RWPE2 (cell line): ENCODE measurements at places on chromosomes 4 and X.

DNA sequence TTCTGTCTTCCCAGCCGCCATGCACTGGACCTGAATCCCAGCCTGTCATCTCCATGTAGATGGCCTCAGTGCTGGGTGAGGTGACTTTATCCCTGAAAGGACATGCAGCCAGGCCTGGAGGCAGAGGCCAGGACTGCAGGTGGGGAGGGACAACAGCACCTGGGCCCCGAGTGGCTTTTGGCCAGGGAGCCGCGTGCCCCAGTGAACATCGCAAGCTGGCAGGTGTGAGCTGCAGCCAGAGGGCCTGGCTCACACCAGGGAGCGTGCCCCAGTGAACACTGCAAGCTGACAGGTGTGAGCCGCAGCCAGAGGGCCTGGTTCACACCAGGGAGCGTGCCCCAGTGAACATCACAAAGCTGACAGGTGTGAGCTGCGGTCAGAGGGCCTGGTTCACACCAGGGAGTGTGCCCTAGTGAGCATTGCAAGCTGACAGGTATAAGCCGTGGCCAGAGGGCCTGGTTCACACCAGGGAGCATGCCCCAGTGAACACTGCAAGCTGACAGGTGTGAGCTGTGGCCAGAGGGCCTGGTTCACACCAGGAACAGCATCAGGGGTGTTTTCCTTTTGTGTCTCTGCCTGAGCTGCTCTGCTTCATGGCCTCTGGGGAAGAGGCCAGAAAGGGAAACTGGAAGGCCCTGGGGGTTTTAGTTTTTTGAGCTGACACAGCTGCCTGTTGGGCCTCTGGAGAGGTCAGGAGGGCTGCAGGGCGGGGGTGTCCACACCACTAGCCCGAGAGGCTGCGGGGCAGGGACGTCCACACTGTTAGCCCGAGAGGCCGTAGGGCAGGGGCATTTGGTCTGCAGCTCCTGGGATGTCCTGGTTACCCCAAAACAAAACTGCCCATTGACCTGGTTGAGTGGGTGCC, 22.7 kb upstream of the PSAPL1 start:
- DNase-seq: no peak

- DNase-seq: no peak
These were observed 37.2 kb upstream of the TMEM131L start for GRCh38 chr4:153428941-153429475.

DNA sequence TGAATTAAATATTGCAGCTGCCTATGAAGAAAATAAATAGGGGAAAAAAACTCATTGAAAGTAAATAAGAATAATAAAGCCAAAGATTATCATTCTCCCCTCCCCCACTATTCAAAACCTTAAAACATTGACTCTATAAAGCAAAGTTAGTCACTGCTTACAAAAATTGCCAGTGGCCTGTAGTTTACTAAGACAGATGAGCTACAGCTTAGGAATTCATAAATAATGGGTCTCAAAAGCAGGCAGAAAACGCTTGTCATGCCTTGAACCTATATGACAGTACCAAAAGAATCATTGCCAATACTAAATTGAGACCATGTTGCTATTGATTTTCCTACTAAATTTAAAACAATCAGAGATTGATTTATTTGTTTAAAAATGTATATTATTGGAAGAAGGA, 78.9 kb downstream of the SLC10A7 start:
- DNase-seq: no peak

GRCh38 chrX:526295-527224, 104.0 kb upstream of the SHOX start:
- no peak for DNase-seq

- no peak for DNase-seq
These were observed 25.8 kb downstream of the CRMP1 start for GRCh38 chr4:5866841-5867813.

DNA sequence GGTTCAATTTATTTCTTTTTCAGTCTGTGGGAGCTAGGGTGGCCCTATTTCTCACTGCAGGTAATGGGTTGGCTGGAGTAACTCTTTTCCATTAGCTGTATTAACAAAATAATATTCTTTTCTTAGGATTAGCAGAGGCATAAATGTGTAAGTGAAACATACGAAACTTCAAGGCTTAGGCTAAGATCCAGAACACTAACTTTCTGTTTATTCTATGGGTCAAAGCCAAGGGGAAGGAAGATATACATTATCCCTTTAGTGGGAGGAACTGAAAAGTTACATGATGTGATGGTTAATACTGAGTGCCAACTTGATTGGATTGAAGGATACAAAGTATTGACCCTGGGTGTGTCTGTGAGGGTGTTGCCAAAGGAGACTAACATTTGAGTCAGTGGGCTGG, 66.4 kb downstream of the DCAF8L2 start:
- DNase-seq: no peak

GRCh38 chrX:129606918-129607317, 47.8 kb downstream of the APLN start:
- DNase-seq: no peak

DNA sequence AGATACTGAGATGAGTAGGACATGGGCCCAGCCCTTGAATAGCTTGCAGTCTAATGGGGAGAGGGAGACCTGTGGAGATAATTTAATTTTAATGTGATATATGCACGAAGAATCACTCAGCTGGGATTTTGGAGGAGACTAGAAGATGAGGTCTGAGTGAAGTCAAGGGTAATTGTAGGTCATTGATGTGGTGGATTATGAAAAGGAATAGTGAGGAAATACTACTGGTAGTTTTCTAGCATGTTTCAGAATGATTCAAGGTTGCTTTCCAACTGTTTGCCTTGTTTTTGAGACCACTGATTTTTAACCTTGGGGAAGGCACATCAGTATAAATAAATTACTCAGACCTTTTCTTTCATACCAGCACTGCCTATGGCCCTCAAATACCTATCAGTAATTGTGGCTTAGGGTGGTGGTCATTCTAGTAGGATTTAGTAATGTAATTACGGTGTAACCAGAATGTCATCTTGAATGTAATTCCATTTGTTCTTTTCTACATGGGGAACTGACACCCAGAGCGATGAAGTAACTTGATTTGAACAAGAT, 25.6 kb downstream of the PTTG2 start:
- DNase-seq: no peak

DNA sequence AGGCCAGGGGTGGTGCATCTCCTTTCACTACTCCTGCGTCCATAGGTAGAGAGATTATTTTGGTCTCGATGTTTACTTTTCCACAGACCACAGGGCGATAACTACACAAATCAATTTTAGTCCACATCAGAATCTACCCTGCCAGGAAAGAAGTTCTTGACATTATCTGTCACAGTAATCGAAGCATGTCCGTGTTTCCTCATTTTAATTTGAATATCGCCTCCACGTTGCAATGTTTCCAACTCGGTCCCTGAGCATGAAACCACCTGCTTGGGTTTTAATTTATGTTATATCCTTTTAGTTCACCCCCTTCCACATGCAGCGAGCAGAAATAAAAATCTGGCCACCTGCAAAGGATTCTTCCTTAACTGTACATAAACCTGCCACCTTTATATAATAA, 100.1 kb upstream of the ATXN3L start:
- DNase-seq: no peak

DNA sequence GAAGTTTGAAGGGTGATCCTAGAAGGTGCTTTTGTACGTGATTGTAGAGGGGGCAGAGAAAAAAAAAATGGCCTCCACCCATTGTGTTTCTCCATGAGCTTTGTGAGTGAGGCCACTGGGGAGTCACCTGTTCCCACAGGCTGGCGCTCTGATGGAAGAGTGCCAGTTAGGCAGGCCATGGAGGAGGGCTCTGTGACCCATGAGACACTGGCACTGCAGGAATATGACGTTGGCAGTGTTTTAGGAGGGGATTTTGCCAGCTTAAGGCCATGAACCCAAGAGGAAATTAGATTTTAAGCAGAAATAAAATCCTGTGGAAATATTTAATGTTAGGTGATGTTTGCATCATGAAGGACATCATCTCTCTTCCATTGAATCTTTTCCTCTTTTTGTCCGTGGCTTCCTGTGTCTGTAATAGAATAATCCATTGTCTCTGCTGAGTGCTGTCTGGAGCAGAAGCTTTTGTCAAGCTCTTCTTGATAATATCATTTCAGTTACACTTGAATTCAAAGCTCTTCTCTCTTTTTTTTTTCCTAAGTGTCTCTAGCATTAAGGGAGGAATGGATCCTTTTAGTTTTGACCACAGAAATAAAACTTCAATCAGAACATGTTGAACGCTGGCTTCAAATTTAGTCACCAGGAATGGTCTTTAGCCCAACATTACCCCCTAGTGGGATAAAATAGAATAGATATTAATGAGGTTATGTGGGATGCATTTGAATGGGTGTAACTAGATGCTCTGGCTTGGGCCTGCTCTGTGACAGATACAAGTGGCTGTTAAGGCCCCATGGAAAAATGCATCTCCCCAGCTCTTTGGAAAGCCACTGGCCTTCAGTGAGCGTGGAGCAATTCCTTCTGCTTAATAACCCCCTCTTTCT, 41.0 kb upstream of the UCP1 start:
- no peak for DNase-seq

- peak; percentile 63 for DNase-seq
These were observed 28.7 kb upstream of the RBMX start for GRCh38 chrX:136909119-136909705.

- DNase-seq: no peak
These were observed 185.6 kb upstream of the BANK1 start for GRCh38 chr4:101604976-101605375.

DNA sequence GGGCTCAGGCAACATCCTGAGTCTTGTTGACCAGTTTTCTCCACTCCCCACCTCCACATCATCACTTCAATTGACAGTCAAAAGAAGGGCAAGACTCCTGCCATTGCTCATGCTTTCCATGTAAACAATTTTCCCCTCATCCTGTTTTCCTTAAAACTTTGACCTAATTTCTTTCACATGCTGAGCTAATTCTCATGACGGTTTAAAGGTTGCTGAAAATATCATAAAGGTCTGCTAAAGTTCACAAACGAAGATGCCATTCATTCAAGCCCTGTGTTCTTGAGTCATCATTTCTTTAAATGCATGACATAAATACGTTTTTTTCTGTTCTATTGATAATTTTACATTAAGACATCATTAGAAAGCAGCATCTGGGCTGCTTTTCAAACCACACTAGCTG, 353.9 kb downstream of the NKX6-1 start:
- no peak for DNase-seq

- no peak for DNase-seq
These were observed 7.7 kb downstream of the HAND2 start for GRCh38 chr4:173522160-173522950.

GRCh38 chr4:79540143-79540542, 132.1 kb upstream of the GK2 start:
- no peak for DNase-seq

- DNase-seq: no peak
These were observed 50.5 kb downstream of the TIGD2 start for GRCh38 chr4:89161841-89162240.

DNA sequence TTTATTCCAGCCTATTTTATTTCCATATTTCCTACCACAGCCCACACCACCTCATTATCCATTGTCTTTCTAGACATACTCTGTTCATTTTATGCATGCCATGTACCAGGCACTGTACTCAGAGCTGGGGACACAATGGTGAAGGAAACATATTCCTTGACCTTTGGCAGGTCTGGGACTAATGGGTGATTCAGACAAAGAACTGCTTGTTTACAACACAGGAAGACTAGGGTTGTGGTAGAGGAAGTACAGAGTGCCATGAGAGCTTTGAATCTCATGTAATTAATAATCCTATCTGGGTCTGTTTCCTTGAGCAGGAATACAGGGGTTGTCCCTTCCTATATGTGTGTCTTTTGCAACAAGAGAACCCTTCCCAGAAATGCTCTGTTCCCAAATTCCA, 75.1 kb upstream of the NUDT10 start:
- no peak for DNase-seq

DNA sequence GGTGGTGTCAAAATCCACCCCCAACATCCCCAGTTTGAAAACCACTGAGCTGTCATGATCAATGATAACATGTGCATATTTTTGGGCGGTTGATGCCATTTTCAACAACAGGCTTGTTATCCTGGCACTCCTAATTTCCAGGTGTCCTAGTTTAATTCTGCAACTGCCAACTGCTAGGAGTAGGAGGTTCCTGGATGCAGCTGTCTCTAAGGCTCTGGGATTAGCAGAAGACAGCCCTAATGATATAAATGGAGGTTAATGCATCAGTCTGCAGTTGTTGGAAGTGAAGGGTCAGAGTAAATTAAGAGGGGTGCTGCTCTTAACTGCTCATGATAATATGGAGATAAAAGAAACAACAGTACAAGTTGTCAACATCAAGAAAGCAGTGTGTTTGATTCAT, 23.8 kb downstream of the ARFIP1 start:
- no peak for DNase-seq

- no peak for DNase-seq
These were observed 17.8 kb downstream of the HMGB3 start for GRCh38 chrX:151000861-151001331.

- no peak for DNase-seq
These were observed 444.2 kb upstream of the SLIT2 start for GRCh38 chr4:19807505-19807904.

DNA sequence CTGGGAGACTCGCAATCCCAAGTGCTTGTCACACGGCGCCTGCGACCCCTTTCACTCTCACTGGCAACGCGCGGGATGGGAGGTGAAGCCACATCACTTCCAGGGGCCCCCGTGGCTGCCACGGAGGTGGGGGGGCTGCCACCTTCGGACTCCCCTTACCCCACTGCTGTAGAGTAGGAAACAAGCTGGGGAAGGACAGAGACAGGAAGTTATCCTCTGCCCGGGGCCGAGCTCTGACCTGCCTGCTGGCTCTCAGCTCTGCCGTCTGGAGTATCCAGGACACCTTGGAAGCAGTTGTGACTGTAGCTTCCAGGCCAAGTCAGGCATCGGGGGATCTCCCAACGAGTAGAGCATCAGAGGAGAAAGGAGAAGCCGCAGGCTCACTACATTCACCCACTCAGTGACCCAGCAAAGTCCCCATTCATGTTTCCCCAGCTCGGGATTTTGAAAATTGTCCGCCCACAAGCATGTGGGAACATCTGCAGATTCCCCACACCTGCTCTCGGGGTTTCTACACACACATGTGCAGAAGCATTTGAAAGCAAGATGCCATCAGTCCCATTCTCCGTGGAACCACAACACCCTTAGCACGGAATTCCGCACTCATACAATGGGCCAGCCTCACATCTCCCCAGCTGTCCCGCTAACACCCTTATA, 10.8 kb downstream of the PDZD4 start:
- DNase-seq: no peak

- no peak for DNase-seq
These were observed 9.7 kb upstream of the GEMIN8 start for GRCh38 chrX:14039344-14039743.
